Putamen (tissue), 1 donor: ENCODE measurements at places on chromosomes 16 and 17.

- DNase-seq: no peak
Observed at GRCh38 chr16:47016700-47017133, 43.2 kb upstream of the DNAJA2 start.

DNA sequence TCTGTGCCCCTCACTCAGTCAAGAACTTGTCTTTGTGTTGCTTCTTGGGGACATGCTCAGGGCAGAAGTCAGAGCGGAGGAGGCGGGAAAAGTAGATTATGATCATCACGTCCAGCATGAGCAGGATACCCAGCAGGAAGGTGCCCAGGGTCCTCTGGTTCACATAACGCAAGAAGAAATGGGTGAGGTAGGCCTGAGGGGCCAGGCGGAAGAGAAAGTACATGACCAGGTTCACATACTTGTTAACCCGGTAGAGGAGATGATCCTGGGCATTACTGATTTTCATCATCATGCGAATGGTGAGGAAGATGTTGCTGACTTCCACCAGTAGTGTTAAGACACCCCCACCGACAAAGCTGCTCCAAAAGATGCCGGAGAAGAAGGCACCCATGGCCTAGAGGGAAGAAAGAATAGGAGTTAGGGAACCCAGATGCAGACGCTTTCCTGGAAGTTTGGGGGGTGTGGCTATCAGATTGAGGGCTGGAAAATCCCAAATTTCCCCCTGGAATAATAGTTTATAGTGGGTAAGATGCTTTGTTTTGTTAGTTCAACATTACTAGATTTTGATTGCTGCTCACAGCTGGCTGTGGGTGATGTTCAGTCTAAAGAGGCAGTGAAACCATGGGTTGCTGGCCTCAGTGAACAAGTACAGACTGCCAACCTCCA is 1.4 kb downstream of the TLCD1 start:
- no peak for DNase-seq

DNA sequence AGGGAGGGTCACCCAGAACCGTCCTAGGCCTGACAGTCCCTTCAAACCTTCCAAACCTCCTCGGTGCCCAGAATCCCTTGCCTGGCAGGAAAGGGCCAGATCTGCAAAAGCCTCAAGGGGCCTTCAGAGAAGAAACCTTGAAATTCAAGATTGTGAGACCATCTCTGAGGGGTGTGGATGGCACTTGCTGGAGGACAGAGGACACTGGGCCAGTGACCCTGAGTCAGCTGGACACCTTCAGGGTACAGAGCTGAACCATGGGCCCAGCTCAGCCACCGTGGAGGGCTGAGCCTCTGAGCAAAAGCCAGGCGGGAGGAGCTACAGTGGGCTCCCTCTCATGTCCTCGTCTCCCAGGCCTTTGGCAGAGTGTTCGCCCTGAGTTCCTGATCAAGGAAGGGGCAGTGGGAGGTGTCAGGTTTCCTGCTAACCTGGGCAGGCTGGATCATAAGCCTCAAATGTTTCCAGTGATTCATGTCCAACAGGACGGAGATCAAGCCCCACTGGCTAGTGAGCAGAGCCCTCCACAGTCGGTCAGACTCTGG is 3.0 kb downstream of the PDILT start:
- no peak for DNase-seq

- DNase-seq: no peak
Observed at GRCh38 chr17:39236450-39236927, 10.7 kb upstream of the STAC2 start.

- no peak for DNase-seq
Observed at GRCh38 chr16:77304134-77304533, 104.9 kb downstream of the SYCE1L start.

GRCh38 chr16:51592535-51593300 is 441.6 kb upstream of the SALL1 start:
- DNase-seq: no peak

- no peak for DNase-seq
Observed at GRCh38 chr17:5050278-5050677, 15.1 kb upstream of the SLC52A1 start.

DNA sequence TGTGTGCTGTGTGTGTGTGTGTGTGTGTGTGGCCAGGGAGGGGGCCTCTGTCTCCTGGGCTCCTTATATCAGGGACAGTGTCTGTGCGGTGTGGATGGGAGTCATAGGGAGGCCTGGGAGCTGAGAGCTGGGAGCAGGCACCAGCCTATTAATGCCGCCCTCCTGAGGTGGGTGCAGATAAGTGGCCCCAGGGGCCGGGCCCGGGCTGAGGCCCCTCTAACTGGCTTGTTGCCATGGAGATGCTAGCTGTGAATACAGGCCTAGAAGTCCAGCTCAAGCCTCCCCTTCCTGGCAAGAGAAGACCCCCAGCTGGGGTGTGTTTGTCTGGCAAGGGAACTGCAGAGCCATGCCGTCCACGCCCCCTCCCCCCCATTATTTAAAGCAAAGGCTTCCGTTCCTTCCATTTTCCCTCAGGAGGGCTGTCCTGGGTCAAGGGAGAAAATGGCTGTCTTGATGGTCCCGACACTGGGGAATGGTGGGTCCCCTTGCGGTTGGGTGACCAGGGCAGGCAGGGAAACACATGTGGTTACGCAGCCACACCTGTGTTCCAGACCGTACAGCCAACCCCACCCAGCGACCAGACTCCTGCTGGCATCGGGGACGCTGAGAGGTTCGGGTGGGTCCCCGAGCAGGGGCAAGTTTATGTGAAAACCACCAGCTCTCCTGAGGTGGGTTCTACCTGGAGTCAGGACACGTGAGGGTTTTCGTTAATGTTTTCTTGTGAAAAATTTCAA is 141.1 kb downstream of the MRM1 start:
- no peak for DNase-seq
